ENCODE measurements at places on chromosomes 6 and 20.

DNA sequence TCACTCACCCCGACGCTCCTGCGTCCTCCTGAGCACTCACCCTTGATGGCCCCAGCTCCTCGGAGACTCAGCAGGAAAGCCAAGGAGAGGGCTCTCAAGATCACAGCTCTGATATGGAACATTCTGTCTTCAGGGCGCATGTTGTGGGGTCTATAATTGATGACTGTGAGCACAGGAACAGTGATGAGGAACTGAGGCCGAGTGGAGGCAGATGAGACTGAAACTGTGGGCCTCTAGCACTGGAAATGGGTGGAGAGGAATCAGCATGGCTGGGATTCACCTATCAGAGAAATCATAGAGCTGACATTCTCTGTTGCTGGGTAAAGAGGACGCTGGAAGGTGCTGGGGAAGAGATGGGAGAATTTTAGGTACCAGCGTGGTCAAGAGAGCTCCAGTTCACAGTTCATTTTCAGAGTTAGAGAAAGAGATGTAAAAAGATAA is at the start of gene HLA-DPA1:
Gene HLA-DPA1 (minus strand): TSS at position 219 of the 441 bp plus-strand sequence.
- DNase-seq = no peak

- no peak for DNase-seq
Observed at GRCh38 chr6:130932438-130932837, 105.2 kb downstream of the SMLR1 start.

- DNase-seq = no peak
Observed at GRCh38 chr6:101399616-101400162, 6.2 kb downstream of the GRIK2 start.

DNA sequence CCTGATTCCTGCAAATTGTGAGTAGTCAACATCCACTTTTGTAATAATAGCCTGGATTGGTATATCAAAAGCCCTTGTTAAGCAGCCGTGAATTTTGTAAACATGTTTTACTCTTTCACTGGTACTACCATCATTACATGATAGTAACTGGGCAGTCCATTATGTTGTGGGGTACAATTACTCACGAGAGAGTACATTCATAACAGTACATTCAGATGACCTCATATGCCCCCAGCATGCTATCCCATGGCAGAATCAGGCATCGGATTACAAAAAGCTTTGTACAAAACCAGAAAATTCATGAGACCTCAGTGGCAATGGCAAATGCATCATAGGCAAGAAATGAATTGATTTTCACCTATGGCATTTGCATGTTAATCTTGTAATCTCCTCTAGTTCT is 166.2 kb downstream of the EPM2A start:
- DNase-seq = no peak

DNA sequence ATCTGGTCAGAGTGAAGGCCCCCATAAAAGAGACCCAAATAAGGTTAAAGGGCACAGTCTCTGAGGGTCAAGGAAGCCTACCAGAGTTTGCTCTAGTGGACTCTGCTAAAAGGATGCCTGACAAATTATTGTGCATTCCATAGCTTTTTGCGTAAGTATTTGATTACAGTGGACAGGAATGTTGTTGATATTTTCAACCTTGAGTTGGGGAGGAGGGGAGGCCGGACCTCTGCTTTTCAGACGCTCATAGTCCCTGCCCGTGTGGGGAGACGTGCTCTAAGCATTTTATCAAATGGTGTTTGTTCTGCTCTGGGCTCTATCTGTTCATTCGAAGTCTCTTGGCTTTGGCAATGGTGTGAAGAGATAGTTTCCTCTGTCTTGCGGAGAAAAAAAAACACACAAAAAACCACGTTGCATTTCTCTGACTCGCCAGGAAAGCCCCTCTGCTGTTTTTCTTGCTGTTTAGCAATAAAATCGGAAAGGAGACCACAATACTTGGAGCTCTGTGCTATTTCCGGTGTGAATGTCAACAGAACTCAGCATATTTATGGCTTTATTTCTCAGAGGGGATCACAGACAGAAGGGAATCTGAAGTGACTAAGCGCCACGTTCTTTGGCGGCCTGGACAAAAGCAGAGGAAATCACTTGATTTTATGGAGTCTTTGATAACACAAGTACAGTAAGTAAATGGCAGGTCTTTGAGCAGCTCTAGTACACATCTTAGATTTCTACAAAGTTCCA is 159.8 kb downstream of the ZFP64 start:
- no peak for DNase-seq

DNA sequence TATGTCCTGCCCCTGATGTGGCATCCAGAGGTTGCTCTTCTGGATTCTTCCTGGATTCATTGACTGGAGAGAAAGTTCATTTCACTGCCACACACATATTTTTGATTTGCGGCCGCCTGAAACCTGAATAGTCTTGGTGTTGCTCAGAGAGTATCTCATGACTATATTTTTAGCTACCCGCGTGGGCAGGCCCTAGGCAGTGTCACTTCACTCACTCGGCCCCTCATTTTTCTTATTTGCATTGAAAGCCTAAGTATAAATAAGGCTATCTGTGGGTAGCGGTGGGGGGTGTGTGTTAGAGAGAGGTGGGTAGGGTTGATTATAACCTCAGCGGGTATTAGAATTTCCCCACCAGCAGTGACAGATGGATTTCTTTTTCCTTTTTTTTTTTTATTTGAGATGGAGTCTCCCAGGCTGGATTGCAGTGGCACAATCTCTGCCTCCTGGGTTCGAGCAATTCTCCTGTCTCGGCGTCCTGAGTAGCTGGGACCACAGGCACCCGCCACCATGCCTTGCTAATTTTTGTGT is 113.5 kb downstream of the JARID2 start:
- DNase-seq = no peak

- no peak for DNase-seq
Observed at GRCh38 chr6:43772681-43773049, 2.7 kb downstream of the VEGFA start.

DNA sequence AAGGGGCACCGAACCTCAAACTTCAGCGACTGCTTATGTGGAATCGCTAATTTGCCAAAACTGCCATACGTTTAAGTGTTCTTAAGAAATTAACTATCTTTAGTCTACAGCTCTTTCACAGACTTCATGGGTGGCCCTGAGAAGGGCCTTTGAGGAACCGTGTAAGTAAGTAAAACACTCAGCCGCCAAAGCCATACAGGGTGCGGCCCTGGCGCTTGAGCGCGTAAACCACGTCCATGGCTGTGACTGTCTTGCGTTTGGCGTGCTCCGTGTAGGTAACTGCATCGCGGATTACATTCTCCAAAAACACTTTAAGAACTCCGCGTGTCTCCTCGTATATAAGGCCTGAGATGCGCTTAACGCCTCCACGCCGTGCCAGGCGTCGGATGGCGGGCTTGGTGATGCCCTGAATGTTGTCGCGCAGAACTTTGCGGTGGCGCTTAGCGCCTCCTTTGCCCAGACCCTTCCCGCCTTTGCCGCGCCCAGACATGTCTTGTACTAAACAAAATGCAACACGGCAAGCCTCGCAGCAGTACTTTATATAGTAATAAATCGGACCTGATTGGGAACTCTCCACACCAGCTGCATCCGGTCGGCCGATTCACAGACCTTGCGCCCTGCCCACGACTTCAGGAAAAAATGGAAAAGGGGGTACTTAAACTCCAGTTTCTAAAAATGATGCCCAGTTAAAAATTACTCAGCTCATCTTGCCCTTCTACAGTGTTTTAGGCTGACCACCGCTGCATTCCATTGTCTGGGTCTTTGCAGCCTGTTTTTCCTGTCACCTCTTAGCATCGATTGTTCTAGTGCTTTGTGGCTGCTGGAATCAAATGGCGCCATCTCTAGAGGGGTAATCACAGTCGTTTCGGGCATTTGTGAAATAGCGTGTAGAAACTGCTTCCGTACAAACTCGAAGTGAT is 38.9 kb downstream of the OR2B2 start:
- DNase-seq = peak; percentile 35

DNA sequence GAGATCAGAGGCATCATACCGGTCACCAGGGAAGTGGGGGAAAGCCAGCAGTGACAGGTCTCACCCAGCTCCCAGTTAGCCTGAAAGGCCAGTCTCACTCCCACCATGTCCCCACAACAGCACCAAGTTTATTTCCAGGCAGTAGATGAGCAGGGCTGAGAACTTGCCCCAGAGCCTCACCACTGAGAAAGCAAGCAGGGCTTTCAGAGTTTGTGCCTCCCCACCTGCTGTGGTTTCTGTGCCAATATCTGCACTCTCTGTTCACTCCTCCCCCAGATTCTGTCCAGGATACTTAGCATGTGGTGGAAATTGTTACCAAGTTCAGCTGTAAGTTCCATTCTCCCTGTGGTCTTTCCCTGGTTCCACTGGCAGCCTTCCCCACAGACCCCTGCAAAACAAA is 255.0 kb upstream of the HTR1E start:
- no peak for DNase-seq

DNA sequence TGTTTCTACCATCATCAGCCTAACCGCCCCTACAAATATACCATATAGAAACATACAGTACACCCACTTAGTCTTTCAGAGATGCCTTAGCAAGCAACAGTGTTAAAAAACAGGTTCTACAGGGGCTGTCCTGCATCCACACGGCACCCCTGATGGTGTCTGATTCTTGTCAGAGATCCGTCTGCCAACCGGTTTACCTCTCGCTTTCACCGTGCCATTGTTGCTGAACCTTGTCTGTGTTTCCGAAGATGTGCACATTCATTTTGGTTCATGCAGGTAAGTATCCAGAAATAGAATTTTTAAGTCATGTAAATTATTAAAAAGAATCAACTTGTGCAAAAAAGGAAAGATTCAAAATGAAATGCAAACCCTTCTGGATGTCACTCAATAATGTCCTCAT is 52.9 kb downstream of the EPHA7 start:
- no peak for DNase-seq

DNA sequence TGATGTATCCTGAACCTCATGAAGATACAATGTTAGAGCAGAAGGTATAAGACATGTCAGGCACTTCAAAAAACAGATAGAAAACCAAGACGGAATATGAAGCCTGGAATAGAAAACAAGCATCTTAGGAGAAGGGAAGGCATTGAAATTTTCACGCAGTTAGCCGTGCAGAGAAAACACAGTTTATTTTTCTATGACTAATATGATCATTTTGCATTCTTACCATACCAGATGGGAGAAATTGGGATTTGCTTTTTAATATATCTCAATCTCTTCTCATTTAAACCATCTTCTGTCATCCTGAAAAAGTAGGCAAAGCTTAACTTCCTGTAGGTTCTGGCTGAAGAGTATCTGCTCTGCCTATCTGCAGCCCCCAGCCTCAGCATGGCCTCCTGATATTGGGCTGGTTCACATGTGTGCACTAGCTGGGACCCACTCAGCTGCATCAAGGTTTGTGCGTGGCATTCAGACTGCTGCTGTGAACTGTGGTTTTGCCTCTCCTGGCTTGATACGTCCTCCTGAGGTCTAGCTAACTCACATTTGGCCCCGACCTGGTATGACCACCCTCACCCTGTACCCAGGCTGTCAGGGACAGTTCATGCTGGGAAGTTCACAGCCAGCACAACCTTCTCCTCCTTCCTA is 392.5 kb upstream of the SASH1 start:
- DNase-seq = no peak

- DNase-seq = no peak
Observed at GRCh38 chr6:169510871-169511270, 191.0 kb downstream of the WDR27 start.

DNA sequence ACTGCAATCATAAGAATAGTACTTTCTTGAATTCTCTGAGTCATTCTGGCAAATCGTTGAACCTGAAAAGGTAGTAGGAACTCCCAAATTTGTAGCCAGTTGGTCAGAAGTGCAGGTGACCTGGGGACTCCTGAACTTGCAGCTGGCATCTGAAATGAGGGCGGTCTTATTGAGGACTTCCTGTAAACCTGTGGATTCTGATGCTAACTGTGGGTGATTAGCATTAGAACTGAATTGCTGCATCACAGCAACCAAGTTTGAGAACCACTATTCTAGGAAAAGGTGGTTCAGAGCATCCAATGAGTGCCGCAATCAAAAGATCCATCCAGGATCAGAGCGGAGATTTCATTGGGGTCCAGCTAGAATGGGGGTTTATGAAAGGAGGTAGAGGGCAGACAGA is 50.2 kb upstream of the UTRN start:
- DNase-seq = no peak

- DNase-seq = no peak
Observed at GRCh38 chr6:157187182-157188083, 135.9 kb downstream of the TMEM242 start.

DNA sequence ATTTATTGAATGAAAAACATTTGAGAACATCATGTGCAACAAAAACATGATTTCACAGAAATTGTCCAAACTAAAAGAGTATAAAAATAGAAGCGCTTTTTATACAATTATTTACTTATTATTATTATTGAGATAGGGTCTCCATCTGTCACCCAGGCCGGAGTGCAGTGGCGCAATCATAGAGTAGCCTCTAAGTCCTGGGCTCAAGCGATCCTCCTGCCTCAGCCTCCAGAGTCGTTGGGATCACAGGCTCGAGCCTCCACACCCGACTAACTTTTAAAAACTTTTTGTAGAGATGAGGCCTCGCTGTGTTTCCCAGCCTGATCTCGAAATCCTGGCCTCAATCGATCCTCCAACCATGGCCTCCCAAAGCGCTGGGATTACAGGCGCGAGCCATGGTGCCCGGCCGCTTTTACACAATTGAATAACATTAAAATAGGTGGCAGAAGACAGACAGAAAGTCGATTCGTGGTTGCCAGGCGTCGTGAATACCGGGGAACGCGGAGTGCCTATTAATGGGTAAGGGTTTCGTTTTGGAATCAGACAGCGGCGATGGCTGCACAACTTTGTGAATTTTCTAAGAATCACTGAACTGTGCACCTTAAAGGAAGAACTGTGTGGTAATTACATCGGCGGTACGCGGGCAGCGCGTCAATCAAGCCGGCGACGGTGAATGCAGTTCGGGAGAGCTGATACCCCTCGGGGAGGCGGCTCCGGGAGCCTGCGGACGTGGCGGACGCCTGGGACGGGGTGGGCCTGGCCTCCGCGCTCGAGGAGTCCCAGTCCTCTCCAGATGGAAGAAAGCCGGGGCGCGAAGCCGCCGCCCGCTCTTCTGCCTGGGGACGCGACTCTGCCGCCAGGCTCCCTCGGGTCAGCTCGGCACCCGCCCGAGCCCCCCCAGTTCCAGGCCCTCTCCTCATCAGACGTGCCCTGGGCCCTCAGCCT is 807 bp downstream of the TBC1D20 start:
- no peak for DNase-seq

GRCh38 chr6:44446626-44447300 is 59.3 kb downstream of the CDC5L start:
- DNase-seq = no peak

GRCh38 chr20:772806-773205 is 4.5 kb upstream of the SLC52A3 start:
- DNase-seq = no peak

GRCh38 chr6:16819752-16820151 is 58.5 kb upstream of the ATXN1 start:
- DNase-seq = no peak

Data from amniotic stem cell (primary cell).